Daoy (cell line): ENCODE measurements at places on chromosomes 13 and 19.

- no peak for DNase-seq
Observed at GRCh38 chr13:79228972-79229371, 177.1 kb downstream of the RBM26 start.

DNA sequence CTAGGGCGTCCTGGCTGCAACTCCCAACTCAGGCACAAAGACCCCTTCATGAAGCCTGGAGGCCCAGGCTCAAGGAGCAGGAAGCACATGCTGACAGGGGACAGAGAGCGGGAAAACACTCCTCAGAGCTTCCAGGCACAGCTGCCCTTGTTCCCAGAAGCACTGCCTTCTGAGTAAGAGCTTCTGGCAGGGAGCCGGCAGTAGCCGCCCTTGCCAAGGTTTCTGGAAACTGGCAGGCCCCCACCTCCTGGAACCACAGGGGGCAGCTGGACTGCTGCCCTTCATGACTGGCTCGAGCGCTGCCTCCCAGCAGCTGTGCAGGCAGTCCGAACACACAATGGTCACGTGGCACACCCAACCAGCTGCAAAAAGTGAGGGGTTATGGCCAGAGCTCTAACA, 33.6 kb upstream of the EPHX3 start:
- DNase-seq: peak; percentile 89

GRCh38 chr19:23822735-23823134, 64.0 kb upstream of the ZNF681 start:
- no peak for DNase-seq

GRCh38 chr19:579111-579841, 6.9 kb downstream of the BSG start:
- DNase-seq: no peak

DNA sequence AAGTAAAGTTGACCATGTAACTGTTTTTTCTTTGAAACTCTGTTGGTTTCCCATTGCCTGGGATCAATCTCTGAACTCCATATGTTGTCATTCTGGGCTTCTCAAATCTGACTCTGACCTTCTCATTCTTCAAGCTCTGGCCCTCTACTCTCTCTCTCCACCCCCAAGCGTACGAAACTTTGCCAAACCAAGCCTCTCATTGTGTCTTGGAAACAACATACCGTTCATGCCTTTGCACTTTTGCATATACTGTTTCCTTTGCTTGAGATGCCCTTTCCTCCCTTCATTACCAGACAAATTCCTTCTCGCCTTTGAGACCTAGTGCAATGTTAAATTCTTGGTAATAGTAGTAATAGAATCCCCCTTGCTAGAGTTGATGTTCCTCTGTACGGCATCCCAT, 113.7 kb downstream of the OLFM4 start:
- no peak for DNase-seq

- DNase-seq: no peak
Observed at GRCh38 chr19:15527705-15528104, 19.4 kb downstream of the CYP4F22 start.
